ENCODE measurements at places on chromosomes 6 and 20.
A peak's percentile ranks its signal among the peaks of the same experiment; 100 is the strongest.

- no peak for DNase-seq
Observed at GRCh38 chr6:61751986-61752385, 534.0 kb downstream of the KHDRBS2 start.

- DNase-seq, result no peak
Observed at GRCh38 chr6:33768644-33769120, 20.2 kb downstream of the LEMD2 start.

GRCh38 chr6:56437171-56437900 is 190.0 kb upstream of the COL21A1 start:
- no peak for DNase-seq

DNA sequence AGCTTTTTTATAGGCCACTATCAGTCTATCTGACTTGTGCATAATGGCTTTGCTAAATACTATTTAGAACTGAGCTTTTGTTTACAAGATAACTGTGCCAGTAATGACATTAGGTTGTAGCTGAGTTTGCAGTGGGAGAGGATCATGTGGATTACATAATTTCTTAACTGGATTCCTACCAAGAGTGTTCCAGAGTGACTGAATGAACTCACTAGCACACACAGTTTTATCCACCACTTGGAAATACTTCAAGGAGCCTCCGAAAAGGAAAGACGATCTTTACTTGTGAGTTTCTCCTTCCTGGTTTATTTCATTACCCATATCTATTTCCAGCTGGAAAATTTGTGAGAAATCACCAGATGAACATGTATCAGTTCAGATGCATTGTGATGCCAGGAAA is 10.9 kb upstream of the SYNE1 start:
- DNase-seq, result no peak

- DNase-seq, result peak; percentile 22
Observed at GRCh38 chr6:70663881-70664466, 3.7 kb upstream of the SMAP1 start.

GRCh38 chr6:30121446-30122366 is 8.8 kb upstream of the TRIM31 start:
- no peak for DNase-seq

DNA sequence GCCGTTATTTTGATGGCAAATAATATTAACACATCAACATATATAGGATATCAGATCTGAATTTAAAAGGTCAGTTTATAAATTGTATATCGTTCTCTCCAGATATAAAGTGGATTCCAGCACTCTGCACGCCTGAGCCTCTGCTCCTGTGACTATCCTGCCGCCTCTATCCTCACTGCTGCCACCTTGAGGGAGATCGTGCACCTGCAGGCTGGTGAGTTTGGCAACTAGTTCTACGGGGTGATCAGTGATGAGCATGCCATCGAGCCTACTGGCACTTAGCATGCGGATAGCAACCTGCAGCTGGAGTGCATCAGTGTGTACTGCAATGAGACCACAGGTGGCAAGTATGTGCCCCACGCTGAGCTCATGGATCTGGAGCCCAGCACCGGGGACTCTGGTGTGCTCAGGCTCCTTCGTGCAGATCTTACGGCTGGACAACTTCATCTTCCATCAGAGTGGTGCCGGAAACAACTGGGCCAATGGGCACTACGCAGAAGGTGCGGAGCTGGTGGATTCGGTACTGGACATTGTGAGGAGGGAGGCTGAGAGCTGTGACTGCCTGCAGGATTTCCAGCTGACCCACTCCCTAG is 84.9 kb downstream of the FBXO5 start:
- DNase-seq, result peak; percentile 43

- no peak for DNase-seq
Observed at GRCh38 chr6:15769511-15770018, 106.7 kb upstream of the DTNBP1 start.

DNA sequence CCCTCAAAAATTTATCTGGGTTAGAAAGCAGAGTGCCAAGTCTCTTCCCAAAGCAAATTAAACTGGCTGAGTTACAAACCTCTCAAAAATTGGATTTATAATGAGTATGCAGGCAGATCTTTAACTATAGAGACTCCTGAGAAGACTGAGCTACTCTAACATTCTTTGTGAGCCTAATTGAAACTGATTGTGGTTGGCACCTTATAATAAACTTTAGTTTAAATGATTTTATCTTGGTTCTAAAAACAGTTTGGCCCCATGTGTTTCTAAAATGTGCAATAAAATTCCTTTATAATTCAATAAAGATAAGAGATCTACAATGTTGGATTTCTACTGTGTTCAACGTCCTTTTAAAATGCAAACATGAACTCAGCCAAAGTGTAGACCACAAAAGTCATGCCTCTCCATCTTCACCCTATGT is 480.2 kb upstream of the RNF217 start:
- no peak for DNase-seq

DNA sequence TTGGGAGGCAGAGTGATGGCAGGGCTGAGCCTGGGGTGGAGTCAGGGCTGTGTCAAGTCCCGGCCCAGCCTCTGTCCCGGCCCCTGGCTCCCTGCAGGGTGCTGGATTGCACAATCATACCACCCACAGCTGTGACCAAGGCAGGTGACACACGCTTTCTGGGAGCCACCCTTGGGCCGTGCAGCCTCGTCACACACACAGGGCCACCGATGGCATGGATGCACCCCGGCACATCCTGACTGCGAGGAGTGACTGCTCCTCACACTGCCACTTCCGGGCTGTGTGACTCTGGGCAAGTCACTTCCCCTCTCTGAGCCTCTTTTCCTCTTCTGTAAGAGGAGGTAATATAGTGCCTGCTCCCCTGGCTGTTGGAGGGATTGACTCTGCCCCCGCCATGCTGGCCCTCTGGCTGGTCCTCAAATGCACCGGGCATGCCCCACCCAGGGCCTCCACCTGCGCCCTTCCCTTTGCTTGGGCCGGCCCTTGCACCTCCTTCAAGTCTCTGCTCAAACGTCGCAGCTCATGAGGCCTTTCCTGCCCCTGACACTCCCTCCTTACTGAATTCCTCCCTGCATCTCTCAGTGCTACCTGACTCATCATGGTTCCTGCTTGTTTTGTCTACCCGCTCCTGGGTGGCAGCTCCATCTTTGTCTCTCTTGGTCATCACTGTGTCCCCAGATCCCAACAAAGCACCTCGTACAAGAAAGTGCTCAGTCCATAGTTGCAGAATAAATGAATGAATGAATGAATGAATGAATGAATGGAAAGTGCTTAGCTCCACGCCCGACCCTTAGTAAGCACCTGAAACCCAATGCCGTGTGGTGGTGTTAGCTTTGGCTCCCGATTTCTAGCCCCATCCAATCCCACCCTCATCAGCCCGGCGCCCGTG is 93.5 kb downstream of the CEBPB start:
- no peak for DNase-seq

- no peak for DNase-seq
Observed at GRCh38 chr6:169646906-169647567, 54.8 kb downstream of the WDR27 start.

DNA sequence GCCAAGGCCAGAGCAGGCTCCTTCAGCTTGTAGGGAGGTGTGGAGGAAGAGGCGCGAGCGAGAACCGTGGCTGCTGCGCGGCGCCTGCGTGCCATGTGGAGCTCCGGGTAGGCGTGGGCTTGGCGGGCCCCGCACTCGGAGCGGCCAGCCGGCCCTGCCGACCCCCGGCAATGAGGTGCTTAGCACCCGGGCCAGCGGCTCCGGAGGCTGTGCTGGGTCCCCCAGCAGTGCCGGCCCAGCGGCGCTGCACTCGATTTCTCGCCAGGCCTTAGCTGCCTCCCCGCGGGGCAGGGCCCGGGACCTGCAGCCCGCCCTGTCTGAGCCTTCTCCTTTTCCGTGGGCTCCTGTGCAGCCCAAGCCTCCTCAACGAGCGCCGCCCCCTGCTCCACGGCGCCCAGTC is 32.9 kb upstream of the SIRT5 start:
- no peak for DNase-seq

GRCh38 chr6:55617272-55617671 is 38.3 kb upstream of the HMGCLL1 start:
- peak; percentile 30 for DNase-seq

DNA sequence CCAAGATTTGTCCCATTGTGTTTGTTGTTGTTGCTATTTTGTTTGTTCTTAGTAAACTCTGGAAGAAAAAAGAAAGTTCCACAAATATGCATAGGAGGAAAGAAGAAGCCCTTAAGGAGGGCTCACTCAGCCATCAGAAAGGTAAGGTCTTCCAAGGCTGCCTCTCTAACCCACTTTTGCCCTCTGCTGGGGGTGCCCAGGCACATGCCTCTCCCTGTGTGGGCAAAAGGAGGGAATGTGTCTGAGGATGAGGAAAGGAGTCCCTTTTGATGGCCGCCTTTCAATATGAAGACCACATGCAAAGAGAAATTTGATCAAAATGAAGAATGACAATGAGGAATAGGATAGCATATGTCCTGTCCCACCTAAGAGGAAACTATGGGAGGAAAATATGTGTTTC is 248.2 kb upstream of the POU3F2 start:
- DNase-seq, result no peak

All from NCI-H1694 (cell line).